ENCODE measurements at places on chromosomes 1 and 21.

DNA sequence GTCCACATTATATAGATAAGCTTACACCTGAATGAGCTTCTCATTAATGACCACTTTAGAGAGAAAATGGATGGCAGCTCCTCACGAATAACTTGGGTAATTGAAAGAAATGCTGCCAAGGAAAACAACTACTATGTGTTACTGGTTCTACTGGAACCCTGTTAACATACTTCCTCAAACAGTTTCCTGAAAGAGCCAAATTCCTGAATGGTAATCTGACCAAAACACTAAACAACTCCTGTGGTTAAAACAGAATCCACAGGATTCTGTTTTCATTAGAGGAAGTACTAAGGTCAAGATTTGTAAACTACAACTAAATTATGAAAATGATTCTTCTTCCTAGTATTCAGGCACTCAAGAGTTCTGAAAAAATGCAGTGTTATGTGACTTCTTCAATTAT is 107.2 kb downstream of the DNM3 start:
- no peak for DNase-seq
- no peaks in the 10 kb centered on the region for H3K4me1 ChIP-seq

DNA sequence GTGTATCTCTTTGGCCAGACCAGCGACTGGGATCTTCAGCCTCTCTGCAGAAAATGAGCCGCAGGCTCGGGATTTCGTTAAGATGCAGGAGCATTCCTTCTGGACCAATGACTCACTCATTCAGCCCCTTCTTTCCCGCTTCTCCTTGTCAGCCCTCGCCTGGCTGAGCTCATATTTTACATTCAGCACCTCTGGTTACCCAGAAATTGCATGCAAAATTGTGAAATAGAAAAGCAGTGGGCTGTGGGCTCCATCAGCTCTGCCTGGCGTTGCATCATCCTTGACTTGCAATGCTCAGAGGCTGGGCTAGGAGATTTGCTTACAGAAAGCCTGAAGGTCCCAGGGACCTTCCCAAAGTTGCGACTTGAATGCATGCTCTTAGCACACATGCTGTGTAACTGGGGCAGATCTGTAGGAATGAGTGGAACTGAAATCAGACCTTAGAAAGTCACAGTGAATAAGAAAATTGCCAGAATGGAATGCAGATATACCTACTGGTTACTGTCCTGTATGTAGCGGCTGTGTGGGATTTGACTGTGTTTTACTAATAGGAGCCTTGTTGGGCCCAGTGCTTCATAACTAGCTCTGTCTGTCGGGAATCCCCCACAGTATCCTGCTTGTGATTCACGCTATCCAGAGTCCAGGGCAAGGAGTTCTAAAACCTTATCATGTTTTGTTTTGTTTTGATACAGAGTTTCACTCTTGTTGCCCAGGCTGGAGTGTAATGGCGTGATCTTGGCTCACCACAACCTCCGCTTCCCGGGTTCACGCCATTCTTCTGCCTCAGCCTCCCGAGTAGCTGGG is 444.8 kb downstream of the KIF26B start:
- H3K4me1 ChIP-seq: peaks cover 4% of the 10 kb centered on the region
- peak; percentile 53 for DNase-seq
- no peak overlapping the region for H3K27ac ChIP-seq
- no peaks in the 10 kb centered on the region for H3K27me3 ChIP-seq
- no peak overlapping the region for H3K4me3 ChIP-seq

DNA sequence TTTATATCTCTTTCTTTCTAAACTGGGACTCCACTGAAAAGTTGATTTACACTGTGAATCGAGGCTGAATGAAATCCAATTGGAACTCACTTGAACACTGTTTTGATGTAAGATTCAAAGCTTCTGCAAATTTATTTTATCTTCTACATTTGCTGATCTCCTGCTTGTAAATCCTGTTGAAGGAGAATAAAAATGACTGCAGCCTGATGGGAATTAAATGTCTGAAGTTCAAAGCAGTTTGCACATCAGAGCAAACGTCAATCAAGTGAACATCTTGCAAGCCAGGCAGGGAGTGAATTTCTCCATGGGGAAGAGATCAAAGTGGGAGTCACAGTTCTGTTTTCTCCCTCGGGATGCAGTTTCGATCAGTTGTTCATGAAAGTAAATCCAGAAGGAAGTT is 127.2 kb downstream of the CACHD1 start:
- H3K27me3 ChIP-seq: no peaks in the 10 kb centered on the region
- no peak overlapping the region for H3K4me3 ChIP-seq
- no peaks in the 10 kb centered on the region for H3K4me1 ChIP-seq
- H3K36me3 ChIP-seq: no peaks in the 10 kb centered on the region
- no peak for DNase-seq

- H3K4me3 ChIP-seq: no peak overlapping the region
- no peaks in the 10 kb centered on the region for H3K36me3 ChIP-seq
- H3K27ac ChIP-seq: no peak overlapping the region
- DNase-seq: no peak
- H3K4me1 ChIP-seq: no peaks in the 10 kb centered on the region
Observed at GRCh38 chr21:31103163-31103562, 64.9 kb upstream of the KRTAP19-8 start.
